ENCODE measurements at places on chromosomes 2 and 18. TPM values are rescaled to one million over a fixed set of nuclear protein-coding genes. Genes with fewer than 3 reads are reported as not detected.

The DSC3 gene
- total RNA-seq = not detected

The TNS1 gene
- total RNA-seq = 1.8 TPM

The NTSR2 gene
- not detected for total RNA-seq

The EFR3B gene
- 0.20 TPM for total RNA-seq

The TDRD15 gene
- total RNA-seq = 0.04 TPM

The SCRN3 gene
- 16.0 TPM for total RNA-seq

The TBR1 gene
- total RNA-seq = not detected

The TEX44 gene
- total RNA-seq = not detected

DNA sequence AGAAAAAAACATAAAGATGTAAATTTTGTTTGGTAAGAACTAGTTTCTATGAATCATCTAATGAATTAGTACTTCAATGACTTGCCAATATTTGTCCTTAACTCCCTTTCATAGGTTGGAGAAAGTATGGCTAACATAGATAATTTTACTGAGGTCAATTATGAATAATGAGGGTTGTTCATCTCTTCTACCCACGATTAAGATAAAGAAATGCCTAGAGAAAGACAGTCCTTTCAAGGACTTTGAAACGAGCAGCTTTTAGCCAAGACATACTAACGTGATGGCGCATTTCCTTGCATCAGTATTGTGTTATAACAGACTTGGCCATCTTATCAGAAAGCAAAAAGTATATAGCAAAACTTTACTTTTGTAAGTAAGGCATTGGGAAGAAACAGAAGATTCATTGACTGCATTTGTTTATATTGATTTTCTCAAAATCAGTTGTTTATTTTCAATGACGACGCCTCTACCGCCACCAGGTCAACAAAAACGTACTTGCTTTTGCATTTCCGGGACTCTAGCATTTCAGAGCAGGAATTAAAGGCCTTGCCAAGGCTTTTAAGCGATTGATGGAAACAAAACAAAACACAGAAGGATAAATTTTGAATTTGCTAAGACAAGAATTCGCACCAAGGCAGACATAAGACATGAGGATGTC lies 961 bp downstream of the RBM43 start:
- no peak for DNase-seq
- H3K4me1 ChIP-seq = peaks cover 7% of the 10 kb centered on the region

DNA sequence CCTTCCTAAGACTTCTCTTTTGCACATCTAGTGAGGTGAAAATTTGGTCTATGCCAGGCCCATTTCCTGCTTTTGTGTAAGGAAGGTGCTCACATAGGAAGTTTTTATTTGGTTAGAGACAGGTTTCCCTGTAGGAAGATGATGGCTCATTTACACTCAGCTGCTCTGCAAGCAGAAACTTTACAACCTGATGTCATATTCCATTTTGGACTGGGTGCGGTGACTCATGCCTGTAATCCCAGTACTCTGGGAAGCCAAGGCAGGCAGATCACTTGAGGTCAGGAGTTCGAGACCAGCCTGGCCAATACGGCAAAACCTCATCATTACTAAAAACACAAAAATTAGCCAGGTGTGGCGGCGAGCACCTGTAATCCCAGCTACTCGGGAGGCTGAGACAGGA lies 35.8 kb downstream of the CASP10 start:
- H3K27me3 ChIP-seq = no peaks in the 10 kb centered on the region
- H3K27ac ChIP-seq = no peak overlapping the region
- peaks cover 21% of the 10 kb centered on the region for H3K4me1 ChIP-seq
- H3K36me3 ChIP-seq = peaks cover 9% of the 10 kb centered on the region
- H3K4me3 ChIP-seq = no peak overlapping the region
- no peak for DNase-seq

GRCh38 chr18:8987241-8987640 lies 115.3 kb upstream of the NDUFV2 start:
- no peaks in the 10 kb centered on the region for H3K27me3 ChIP-seq
- no peaks in the 10 kb centered on the region for H3K36me3 ChIP-seq
- DNase-seq = no peak
- no peak overlapping the region for H3K27ac ChIP-seq

DNA sequence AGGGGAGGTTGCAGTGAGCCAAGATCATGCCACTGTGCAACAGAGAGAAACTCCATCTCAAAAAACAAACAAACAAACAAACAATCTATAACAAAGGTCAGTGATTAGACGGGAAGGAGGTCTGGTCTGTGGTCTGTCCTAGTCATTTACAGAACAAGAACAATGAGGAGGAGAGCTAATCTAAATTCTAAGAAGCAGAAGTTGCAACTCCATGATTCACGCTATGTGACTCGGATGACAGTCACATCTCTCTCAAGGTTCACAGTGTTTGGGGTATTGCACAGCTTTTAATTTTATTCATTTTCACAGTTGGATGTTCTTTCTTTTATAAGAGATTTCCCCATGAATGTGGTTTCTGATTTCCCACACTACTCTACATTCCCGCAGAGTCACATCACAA lies 218.7 kb upstream of the PIEZO2 start:
- no peak overlapping the region for H3K27ac ChIP-seq
- H3K4me3 ChIP-seq = no peak overlapping the region

- H3K4me1 ChIP-seq = no peaks in the 10 kb centered on the region
- DNase-seq = no peak
- no peak overlapping the region for H3K27ac ChIP-seq
- H3K27me3 ChIP-seq = no peaks in the 10 kb centered on the region
- H3K4me3 ChIP-seq = no peak overlapping the region
These were observed 114.9 kb upstream of the XIRP2 start for GRCh38 chr2:166773308-166773949.

DNA sequence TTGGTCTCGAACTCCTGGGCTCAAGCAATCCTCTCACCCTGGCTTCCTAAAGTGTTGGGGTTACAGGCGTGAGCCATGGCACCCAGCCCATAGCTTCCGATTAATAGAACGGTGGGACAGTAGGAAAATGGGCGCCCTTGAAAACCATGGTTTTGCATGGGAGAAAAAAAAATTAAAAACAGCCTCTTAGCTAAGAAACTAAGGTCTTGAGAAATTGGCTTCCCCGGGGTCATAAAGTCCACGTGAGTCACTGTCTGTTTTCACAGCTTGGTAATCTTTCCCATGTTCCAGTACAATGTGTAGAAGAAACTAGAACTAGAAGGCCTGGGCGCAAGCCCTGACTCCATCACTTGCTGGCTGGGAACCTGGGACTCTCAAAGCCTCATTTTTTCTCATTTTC lies 20.7 kb downstream of the B3GNT2 start:
- H3K27me3 ChIP-seq = no peaks in the 10 kb centered on the region
- no peaks in the 10 kb centered on the region for H3K36me3 ChIP-seq
- no peak overlapping the region for H3K4me3 ChIP-seq
- peaks cover 97% of the 10 kb centered on the region for H3K4me1 ChIP-seq
- DNase-seq = no peak

DNA sequence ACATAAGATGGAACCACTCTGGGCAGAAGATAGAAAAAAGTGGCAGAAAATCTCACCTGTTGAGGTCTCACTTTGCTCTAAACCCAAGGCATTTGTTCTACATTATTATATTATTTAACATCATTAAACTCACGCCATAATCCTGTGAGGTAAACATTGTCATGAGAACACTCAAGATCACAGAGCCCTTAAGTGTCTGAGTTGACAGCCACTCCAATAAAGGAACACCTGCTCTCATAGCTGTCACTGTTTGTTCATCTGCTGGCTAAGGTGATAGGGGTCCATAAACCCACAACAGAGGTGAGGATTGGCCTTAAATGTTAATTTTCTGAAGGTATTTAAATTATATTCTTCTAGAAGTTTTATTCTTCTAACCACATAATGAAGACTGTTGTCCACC lies 439.7 kb downstream of the RIT2 start:
- H3K36me3 ChIP-seq = no peaks in the 10 kb centered on the region
- DNase-seq = no peak
- H3K27me3 ChIP-seq = no peaks in the 10 kb centered on the region
- H3K4me3 ChIP-seq = no peak overlapping the region

DNA sequence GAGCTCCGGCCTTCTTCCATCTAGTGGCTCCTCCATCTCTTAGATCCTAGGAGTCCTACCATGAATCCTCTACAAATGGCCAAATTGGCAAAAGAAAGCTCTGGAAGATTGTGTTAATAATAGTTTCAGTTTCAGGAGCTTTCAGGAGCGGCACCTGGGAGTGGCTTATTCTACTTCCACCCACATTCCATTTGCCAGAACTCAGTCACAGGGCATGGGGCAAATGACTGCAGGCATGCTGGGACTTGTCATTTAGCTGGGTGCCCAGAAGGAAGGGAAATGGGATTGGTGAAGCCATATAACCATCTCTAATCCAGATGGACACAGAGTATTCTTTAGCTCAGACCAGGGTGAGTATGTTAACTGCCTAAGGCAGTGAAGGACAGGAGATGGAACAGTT lies 3.6 kb upstream of the LRATD1 start:
- H3K27me3 ChIP-seq = peaks cover 5% of the 10 kb centered on the region
- no peak overlapping the region for H3K4me3 ChIP-seq
- H3K4me1 ChIP-seq = no peaks in the 10 kb centered on the region
- H3K36me3 ChIP-seq = no peaks in the 10 kb centered on the region
- H3K27ac ChIP-seq = no peak overlapping the region

GRCh38 chr2:234930397-234930796 lies 21.4 kb upstream of the SH3BP4 start:
- H3K4me3 ChIP-seq = no peak overlapping the region
- H3K4me1 ChIP-seq = no peaks in the 10 kb centered on the region
- no peak for DNase-seq
- H3K27ac ChIP-seq = no peak overlapping the region
- no peaks in the 10 kb centered on the region for H3K27me3 ChIP-seq

GRCh38 chr2:65656160-65656718 lies 223.8 kb upstream of the SPRED2 start:
- H3K27me3 ChIP-seq = no peaks in the 10 kb centered on the region
- no peaks in the 10 kb centered on the region for H3K36me3 ChIP-seq
- no peak overlapping the region for H3K27ac ChIP-seq
- no peak overlapping the region for H3K4me3 ChIP-seq
- H3K4me1 ChIP-seq = no peaks in the 10 kb centered on the region

DNA sequence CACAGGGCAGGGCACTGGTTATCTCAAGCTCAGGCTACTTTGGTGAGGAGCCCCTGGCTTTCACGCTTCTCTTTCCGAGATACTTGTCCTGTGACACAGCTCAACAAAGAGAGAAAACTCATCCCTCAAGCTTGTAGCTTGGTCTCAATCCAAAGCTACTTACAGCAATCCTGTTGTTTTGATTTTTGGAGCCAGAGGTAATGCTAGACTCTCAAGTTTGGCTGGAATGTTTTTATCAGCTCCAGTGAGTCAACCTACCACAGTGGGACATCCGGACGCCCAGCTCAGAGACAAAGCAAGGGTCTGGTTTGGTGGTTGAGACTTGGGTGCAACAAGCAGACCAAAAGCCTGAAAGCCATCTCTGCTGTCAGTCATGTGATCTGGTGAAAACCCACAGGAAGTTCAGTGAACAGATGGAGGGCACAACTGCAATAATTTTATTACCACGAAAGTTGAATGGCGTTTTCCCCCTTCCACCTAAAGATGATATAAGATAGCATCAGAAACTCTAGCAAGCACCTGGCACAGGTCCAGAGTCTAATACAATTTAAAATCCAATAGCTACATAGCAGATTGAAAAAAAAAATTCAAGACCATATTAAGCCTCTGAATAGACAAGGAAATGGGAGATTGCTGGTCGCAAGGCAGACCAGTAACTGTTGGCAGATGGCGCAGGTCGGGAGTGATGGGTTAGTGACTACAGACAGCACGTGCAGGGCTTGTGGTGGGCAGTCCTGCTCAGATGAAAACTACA lies 102.3 kb upstream of the SMAD7 start:
- peaks cover 25% of the 10 kb centered on the region for H3K4me1 ChIP-seq
- DNase-seq = peak; percentile 9
- H3K36me3 ChIP-seq = no peaks in the 10 kb centered on the region
- H3K27me3 ChIP-seq = no peaks in the 10 kb centered on the region

- H3K4me3 ChIP-seq = no peak overlapping the region
- H3K27ac ChIP-seq = no peak overlapping the region
- no peak for DNase-seq
- no peaks in the 10 kb centered on the region for H3K27me3 ChIP-seq
- H3K4me1 ChIP-seq = no peaks in the 10 kb centered on the region
- no peaks in the 10 kb centered on the region for H3K36me3 ChIP-seq
These were observed 8.6 kb upstream of the MAP3K20 start for GRCh38 chr2:173066887-173067676.

- H3K4me1 ChIP-seq = no peaks in the 10 kb centered on the region
- H3K27ac ChIP-seq = no peak overlapping the region
- H3K4me3 ChIP-seq = no peak overlapping the region
- H3K36me3 ChIP-seq = no peaks in the 10 kb centered on the region
- no peak for DNase-seq
These were observed 30.1 kb upstream of the E2F6 start for GRCh38 chr2:11495844-11496681.

- H3K27me3 ChIP-seq = no peaks in the 10 kb centered on the region
- no peaks in the 10 kb centered on the region for H3K36me3 ChIP-seq
- H3K4me1 ChIP-seq = peaks cover 14% of the 10 kb centered on the region
- H3K27ac ChIP-seq = no peak overlapping the region
These were observed 98.1 kb upstream of the TGFA start for GRCh38 chr2:70651727-70652126.

- no peaks in the 10 kb centered on the region for H3K4me1 ChIP-seq
- no peak overlapping the region for H3K27ac ChIP-seq
- no peaks in the 10 kb centered on the region for H3K36me3 ChIP-seq
- no peaks in the 10 kb centered on the region for H3K27me3 ChIP-seq
- no peak for DNase-seq
- no peak overlapping the region for H3K4me3 ChIP-seq
These were observed 293.1 kb upstream of the ID2 start for GRCh38 chr2:8388781-8389180.

All from CD8-positive, alpha-beta memory T cell (primary cell).